A549 treated with Hydrocortisone at 1 μM for 4 hours (cell line): ENCODE measurements at places on chromosomes 4 and X. TPM values are rescaled to one million over a fixed set of nuclear protein-coding genes. Genes with fewer than 3 reads are reported as not detected.

The FGA gene
- 17.8 to 22.6 TPM (median 19.0 TPM) in 5 replicates for total RNA-seq

The GPC4 gene
- 0.02 to 0.05 TPM (median 0.05 TPM) in 3 of 5 replicates, not detected in the others for total RNA-seq

The GPR78 gene
- total RNA-seq, result 0.05 to 0.14 TPM in 2 of 5 replicates, not detected in the others

The C4orf17 gene
- total RNA-seq, result not detected in 5 replicates

The NAA11 gene
- not detected in 5 replicates for total RNA-seq

The FRMPD4 gene
- total RNA-seq, result 0.03 to 0.13 TPM (median 0.08 TPM) in 5 replicates
